CD8-positive, alpha-beta memory T cell (primary cell): ENCODE measurements at places on chromosomes 12 and 14.

DNA sequence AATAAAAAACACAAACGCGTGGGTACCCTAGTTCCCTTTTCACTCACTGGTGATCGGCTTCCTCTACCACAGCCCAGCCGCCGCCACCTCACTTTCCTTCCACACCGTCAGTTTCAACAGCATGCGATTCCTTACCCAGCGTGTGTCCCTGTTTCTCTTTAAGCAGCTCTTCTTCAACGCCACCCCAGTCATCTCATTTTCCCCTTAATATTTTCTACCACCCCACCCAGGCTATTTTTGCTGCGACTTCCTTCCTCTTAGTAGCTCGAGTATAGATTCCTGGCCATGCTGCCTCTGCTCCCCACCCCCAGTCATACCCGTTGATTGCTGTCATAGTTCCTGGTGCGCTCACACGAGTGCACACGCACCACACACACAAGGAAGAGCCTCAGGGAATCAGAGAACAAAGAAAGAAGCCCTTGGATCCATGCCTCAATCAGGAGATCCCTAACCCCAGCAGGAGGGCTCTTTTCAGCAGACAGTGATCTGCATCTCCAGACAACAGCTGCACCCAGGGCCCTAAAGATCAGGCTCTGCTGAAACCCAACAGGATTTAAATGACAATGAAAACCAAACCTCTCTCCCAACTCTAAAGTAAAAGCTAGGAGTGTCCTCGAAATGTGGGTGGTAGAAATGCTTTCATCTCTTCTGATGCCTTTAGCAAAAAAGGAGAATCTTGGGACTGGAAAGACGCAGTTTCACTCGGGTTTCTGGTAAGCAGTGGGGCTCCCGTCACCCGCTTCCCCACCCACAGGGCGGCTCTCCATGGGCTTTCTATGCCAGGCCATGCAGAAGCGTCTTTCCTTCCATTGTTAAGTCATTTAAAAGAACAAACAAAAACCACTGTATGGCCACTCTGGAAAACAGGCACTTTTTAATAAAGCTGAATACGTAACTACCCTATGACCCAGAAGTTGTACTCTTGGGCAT, 23.8 kb downstream of the VPS37B start:
- DNase-seq, result no peak

- DNase-seq, result no peak
Measured at GRCh38 chr12:6206327-6206726, 6.1 kb downstream of the CD9 start.

GRCh38 chr12:64598831-64599230, 11.5 kb upstream of the RASSF3 start:
- DNase-seq, result no peak

DNA sequence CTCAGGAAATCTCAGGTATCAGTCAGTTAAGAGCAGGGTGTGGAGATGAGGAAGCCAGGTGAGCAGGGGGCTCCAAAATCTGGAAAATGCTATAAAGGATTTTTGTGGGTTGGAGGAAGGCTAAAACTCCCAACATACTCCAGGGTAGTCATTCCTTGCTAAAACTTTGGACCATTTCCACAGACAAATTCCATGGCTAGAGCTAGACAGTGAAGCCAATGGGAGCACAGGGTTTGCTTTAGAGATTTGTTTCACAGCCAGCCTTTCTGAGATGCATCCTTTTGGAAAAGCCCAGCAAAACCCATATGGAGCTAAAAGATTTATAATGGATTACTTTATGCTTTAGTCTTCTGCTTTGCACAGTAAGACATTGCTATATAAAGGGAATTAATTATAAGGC, 146.5 kb downstream of the SAMD4A start:
- no peak for DNase-seq

- no peak for DNase-seq
Measured at GRCh38 chr12:6666211-6666610, 3.3 kb upstream of the ING4 start.

GRCh38 chr14:51865953-51866747, 5.7 kb downstream of the GNG2 start:
- DNase-seq, result peak; percentile 64

GRCh38 chr14:75917946-75918335, 63.9 kb downstream of the TGFB3 start:
- DNase-seq, result no peak

DNA sequence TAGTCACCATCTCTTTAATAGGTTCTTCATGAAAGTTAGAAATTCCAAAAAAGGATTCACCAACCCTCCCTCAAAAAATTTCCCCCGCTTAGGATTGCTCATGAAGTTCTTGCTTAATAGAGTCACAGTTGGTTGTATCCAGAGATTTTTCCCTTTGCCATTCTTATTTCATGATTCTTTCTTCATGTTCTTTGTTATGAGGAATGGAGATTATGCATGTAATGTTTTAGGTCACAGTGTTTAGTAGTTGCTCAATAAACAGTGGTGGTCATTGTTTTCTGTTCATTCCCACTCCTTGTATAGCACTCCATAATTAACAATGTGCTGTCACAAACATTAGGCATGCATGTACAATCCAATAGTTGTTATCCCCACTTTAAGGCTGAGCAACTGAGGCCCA, 51.2 kb upstream of the RTRAF start:
- DNase-seq, result no peak

DNA sequence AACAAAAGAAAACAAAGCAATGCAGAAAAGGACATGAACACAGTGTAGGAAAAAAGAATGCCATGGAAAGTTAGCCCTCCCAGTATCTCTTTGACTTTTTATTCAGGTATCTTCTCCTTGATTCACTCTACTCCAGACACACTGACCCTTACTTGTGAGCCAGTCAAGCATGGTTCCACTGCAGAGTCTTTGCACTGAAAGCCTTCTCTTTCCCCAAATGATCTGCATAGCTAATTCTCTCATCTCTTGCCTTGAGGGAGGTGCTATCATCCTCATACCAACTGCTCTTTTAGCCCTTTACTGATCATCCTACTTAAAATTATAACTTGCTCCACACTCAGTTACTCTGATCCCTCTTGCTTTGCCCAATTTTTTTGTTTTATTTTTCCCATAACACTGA, 101.2 kb upstream of the SLC16A7 start:
- DNase-seq, result no peak

- DNase-seq, result no peak
Measured at GRCh38 chr14:56846970-56847930, 37.0 kb upstream of the OTX2 start.

DNA sequence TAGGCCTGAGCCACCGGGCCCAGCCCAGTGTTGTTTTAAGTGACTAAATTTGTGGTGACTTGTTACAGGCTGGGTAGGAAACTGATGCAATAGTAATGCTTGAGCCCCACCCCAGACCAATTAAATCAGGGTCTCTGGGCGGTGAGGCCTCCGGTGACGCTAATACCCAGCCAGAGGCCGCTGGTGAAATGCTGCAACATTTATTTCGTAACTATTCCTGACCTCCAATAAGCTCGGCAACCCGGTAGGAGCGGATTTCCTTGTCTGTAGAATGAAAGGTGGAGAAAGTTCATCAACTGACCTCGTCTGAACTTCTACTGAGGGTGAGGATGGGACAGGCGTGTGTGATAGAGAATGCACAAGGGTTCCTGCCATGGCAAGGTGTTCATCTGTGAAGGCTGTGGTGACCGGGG, 42.3 kb downstream of the FZD10 start:
- no peak for DNase-seq

DNA sequence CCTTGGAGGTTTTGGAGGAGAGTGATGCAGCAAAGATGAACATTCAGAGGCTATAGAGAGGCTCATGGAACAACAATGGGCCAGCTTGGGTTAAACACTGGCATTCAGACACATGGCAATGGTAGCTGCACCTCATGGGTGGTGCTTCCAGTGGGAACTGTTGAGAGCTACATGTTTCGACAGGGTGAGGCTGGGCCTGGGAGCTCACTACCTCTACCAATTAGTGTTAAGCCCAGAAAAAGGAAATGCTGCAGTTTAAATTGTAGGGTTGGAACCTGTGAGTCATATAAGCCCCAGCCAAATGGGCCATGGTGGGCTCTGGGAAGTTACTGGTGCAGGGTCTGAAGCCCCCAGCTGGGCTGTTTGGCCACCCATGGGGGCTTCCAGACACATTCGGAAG, 279.7 kb downstream of the ZFP36L1 start:
- DNase-seq, result no peak

- no peak for DNase-seq
Measured at GRCh38 chr12:89597210-89597609, 71.4 kb upstream of the POC1B start.

DNA sequence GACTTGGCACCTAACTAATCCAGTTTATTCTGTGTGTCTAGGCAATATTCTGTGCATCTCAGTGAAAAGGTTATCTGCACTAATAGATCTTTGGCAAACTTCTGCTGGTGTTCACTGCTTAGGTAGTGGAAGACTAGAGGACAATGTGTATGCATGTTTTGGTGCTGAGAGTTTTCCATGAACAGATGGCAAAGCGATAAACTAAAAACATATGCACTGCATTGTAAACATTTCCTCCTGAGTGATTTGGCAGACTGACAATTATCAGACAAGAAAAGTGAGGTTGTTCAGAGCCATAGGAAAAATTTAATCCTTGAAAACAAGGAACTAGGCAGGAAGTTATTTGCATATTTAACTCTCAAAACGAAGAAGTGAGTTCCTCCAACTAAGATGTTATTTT, 400.4 kb downstream of the ATP23 start:
- no peak for DNase-seq

DNA sequence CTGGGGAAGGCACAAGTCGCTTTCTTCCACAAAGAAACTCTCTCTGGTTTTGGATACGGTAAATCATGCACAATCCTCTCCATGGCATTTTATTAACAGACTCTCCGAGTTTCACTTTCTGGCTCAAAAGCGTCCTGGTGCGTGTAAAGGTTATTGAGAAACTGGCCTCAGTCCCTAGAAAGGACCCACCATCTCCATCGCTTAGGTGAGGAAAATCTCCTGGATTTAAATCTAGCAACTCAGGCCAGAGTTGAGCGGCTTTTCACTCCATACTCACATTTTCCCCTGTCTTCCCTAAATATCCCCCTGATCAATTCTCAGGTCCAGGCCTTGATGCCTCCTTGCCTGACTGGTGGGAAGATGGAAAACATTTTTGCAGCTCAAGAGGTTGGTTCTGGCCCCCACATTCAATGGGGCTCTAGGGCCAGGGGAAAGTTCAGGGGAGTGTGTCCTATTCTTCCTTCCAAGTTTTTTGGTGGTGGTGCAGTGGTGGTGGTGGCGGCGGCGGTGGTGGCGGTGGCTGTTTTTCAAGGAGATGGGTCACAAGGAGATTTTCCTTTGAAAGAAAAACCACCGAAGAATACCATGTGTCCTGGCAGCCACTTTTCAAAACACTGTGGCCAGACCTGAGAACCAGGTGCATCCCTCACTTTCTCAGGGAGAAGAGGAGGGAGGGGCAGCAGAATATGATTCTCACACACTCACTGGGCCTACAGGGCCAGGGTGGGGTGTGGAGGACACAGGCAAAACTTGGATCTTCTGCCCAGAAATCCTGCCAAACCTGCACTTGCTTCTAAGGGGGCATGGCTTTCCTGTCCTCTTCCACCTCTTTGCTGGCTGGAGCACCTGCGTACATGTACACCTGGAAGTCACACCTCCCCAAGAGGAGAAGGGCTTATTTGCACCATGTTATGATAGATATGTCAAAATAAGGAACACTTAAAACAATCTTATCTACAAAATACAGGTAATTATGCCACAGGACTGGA, 46.7 kb upstream of the PNMA1 start:
- DNase-seq, result no peak

DNA sequence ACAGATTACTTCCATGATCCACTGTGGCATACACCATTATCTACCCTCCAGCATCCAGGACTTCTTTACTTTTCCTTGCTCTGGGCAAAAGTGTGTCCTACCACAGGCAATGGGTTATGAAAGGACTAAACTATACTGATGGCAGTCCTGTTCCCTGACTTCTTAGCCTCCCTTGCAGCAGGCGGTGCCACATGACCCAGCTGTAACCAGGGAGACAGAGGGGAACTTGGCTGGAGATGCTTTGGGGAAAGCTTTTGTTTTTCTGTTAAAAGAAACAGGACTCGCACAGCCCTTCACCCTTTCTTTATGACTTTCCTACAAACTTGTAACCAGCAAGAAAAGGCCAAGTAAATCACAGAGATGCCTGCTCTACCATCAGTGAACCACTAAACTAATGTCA, 394.4 kb downstream of the PCNX1 start:
- no peak for DNase-seq
